ENCODE measurements at places on chromosomes 7 and 10. TPM values are rescaled to one million over a fixed set of nuclear protein-coding genes. Genes with fewer than 3 reads are reported as not detected.
A peak's percentile ranks its signal among the peaks of the same experiment; 100 is the strongest.

- no peak for DNase-seq
These were observed 7.3 kb downstream of the SLC16A9 start for GRCh38 chr10:59702347-59702746.

- peak; percentile 83 for DNase-seq
These were observed 376 bp downstream of the GNA12 start for GRCh38 chr7:2843711-2844152.

DNA sequence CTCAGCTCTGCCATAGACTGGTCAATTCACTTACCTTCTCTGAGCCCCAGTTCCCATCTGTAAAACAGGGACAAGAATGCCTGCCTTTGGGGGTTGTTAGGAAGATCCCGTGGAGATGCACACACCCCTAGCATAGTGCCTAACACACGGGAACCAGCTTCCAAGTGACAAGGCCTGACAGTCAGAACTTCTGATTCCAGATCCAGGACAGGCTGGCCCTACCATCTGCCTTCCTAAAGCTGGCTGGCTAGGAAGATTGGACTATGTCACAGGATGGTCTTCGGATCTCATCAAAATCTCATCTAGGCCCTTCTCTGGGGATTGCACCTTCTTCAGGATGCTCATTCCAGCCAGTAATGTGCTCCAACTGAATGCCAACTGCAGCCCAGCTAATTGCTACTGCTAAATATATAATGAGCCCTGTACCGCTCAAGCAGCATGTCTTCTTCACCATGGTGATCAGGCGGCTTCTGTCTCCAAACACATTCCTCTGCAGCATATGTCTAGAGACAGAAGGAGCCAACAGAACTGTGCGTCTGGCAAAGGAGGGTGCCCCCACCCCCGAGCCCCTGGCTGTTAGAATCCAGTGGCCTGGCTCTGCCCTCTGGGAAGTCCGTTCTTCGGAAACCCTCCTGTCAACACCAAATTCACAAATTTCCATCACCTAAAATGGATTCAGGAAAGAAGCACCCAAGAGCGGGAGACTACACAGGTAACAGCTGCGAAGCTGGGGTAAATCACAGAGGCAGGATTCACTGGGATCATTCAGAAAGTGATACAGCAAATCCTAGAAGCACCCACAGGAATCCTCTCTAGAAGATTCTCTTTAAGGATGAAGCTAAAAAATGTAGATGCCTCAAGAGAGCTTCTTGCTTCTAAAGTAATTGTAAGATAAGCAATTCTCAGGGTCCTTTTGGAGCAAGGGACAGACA, 142.1 kb upstream of the EEPD1 start:
- DNase-seq, result no peak

DNA sequence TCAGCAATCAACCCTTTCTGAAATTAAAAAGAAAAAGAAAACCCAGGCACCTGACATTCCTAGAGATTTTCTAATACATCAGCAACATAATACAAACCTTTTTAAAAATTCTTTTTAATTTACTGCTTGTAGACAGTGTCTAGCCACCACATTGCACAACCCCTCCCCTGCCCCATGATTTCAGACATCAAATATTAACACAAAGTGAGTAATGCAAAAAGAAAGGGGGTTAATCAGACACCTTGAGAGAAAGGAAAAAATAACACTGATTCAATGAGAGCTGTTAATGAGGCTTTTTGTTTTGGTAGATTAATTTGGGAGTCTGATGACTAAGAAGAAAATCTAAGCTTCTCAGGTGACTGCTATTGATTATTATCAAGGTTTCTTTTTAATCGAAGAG, 55.3 kb downstream of the SLC25A13 start:
- DNase-seq, result no peak

GRCh38 chr7:148620749-148621359, 30.3 kb downstream of the C7orf33 start:
- DNase-seq, result no peak

DNA sequence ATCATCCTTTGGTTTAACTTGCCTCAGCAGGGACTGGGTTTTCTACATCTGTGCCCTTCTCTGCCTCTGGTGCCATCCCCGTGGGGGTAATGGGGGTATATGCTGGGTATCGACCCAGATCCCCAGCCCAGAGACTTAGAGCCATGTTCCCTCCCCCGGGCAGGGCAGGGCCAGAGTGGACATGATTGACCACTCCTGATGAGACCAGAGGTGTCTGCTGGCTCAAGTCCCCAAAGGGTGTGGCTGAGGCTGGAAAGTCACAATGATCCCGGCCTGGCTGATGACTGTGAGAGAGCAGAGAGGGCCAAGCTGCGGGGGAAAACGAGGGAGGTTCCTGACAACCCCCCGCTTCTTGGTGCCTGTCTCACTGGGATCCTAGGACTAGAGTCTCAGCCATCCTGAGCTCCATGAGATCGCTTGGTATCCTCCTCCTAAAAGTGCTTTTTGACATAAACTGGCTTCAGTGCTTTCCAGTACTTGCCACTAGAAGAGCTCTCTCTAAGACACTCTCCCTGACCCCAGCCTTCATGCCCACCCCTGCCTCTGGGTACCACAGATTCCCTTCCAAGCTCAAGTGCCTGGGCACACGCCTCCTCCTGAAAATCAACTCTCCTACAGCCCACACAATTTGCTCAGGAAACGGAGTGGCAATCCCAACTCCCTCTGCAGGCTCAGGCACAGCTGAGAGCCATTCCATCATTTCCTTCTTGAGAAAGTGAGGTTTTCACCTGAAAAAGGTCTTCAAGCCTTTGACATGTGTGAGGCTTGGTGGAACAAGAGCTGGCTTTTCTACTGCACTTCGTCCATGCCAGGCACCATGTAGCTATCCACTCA, 33.9 kb downstream of the DRGX start:
- DNase-seq, result peak; percentile 38

DNA sequence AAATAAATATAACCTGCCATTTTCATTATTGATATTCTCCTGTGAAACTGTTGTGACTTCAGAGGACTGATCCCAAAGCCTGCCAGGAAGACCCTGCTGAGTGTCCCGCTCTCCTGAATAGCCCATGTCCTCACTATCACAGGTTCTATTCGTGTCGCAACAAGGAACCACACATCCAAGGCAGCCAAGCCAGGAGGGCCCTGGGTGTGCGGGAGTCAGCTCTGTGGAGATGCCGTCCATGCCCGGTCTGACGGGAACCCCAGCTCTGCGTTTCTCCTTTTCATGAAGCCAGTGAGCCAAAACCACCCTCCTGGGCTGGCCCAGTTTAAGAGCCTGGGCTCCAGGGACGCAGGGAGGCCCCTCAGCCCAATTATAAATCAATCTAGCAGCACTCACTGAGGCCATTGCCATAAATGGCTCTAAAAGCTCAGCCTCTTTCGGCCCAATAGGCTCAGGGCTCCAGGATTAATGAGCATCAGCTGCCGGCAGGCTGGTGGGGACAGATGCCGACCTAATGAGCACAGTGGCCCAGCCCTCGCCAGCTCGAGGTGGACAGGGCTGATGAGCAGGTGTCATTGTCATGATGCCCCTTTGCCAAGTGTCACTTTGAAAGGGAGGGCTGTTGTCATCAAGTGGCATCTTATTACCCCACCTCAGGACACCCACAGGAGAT, 177.9 kb downstream of the PLXNA4 start:
- DNase-seq, result no peak

- DNase-seq, result no peak
These were observed 2.8 kb upstream of the MRPS33 start for GRCh38 chr7:141017555-141017954.

GRCh38 chr7:99440195-99440594, 1.5 kb downstream of the CPSF4 start:
- DNase-seq, result no peak

GRCh38 chr7:30027065-30027456, 559 bp upstream of the FKBP14 start:
- no peak for DNase-seq

DNA sequence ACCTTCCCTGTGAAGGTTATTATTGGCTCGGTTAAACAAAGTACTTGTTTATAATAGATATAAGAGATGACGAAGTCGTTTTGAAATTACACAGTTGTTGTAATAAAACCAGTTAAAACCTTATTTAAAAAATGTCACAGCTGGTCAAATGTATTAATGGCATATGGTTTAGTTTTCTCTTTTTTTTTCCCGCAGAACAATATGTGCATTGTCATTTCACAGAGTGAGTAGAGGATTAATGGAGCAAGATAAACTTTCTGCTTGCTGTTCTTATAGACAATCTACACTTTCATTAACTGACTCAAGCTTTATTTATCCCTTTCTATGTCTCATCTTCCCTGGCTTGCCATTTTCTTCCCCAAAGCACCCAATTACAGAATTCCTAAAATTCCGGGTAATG, 404.3 kb upstream of the NPVF start:
- no peak for DNase-seq

DNA sequence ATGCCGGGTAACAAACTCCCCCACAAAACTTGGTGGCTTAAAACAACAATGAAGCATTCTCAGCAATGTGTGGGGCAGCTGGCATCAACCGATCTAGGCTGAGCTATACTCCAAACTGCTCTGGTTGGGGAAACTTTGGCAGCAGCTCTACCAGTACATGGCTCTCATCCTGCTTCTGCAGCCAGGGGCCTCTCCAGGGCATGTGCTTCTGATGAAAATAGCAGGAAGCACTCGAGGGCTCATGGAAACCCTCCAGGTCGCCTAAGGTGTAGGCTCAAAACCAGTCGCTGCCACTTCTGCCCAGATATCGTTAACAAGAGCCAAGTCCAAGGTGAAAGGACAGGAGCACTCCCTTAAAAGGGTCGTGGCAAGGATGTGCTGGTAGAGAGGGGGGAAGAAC, 134.1 kb downstream of the TEX36 start:
- DNase-seq, result no peak

DNA sequence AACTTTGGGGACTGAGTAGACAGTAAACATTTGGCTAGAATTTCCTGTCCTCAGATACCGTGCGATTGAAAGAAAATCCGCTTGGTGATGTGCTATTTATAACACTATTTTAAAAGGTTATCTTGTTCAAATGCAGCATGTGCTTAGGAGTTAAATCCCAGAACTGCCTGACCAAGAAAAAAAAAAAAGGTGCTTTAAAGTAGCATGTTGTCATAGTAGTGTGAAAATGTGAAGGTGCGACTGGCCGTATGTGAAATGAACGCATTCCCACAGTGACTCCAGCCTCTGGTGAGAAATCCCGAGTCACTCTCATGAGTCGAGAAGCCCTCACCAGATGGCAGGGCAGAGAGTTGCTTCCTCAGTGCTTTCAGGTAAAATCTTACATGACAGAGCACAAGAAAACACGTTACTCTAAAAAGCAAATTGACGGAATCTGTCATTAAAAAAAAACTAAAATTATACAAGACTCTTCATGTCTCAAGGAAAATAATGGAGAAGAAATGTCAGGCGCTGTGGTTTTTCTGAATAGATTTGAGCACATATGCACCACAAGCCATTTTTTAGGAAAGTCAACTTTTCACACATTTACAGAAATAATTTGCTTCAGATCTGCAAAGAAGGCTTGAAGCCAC, 18.4 kb upstream of the KLF6 start:
- no peak for DNase-seq

GRCh38 chr7:36964297-36964696, 240.0 kb upstream of the AOAH start:
- no peak for DNase-seq

DNA sequence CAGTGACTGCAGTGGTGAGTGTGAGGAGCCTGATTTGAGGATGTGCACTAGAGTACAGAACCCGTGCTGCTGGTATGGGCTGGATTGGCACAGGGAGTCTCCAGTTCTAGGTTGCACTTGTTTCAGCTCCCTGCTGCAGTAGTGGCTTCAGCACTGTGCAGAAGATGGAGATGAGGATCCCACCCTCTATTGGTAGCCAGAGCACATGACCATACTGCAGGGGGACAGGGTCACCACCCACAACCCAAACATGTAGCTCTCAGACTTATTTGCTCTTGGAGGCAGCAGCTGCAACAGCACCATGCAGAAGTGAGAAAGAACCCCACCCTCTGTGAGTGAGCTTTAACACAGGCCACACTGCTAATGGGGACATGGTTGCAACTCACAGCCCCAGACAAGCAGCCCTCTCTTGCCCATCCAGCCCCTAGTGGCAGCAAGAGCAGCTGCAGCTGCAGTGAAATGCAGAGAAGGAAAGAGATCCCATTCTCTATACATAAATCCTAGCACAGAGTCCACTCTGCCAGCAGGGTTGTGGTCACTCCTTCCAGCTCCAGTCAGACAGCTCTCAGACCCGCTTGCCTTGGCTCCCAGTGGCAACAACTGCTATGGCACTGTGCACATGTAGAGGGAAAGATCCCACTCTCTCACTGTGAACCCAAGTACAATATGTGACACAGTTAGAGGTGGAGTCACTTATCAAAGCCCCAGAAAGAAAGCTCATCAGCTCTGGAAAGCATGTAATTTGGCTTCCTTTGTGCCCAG, 51.4 kb upstream of the SCIN start:
- no peak for DNase-seq

- peak; percentile 62 for DNase-seq
These were observed 37.2 kb downstream of the PLEKHS1 start for GRCh38 chr10:113788604-113789083.

DNA sequence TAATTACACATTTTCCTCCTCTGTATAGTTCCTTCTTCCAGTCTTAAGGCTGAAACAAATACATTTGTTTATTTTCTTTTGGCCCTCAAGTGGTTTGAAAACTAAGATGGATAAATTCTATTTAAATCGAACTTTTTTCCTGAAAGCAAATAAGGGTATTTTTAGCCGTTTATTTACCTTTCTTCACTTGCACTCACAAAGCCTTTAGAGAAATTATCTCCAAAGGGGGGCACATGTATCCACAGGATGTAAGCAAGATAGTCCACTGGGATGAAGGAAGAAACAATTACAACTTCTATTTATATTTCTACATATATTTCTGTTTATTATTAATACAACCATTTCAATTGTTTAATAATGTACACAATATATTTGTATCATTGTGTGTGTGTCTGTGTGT, 10.2 kb downstream of the CPA4 start:
- no peak for DNase-seq

DNA sequence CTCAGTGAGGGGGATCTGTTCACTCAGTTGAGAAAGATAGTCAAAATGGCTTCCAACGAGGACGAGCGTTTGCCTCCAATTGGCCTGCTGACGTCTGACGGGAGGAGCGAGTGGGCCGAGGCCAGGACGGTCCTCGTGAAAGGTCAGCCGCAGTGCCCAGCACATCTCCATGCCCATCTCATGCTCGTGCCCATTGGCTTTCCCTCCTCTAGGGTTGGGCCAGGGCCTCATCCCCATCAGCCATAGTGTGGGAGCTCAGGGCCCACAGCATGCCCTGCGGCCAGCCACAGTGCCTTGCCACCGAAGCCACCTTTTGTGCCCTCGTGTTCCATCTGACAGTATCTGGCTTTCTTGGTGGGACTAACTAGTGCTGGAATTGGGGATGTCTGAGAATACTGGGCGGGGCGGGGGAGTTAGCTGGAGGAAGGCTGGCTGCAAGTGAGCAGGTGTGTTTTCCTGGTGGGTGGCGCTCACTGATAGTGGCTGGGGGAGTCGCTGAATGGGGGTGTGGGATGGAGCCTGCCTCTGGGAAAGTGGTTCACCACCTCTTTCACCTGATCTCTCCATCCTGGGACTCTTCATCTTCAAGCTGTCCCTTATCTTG, 13.9 kb downstream of the CHAT start:
- peak; percentile 68 for DNase-seq

GRCh38 chr7:20313626-20314025, 17.1 kb upstream of the ITGB8 start:
- DNase-seq, result no peak

GPER1 gene
- total RNA-seq, result 4.5 TPM

ANKRD1 gene
- 62.9 TPM for total RNA-seq

CC2D2B gene
- total RNA-seq, result 12.2 TPM

SERPINE1 gene
- total RNA-seq, result 693 TPM

KLF6 gene
- 384 TPM for total RNA-seq

C7orf57 gene
- not detected for total RNA-seq

SAP25 gene
- 2.1 TPM for total RNA-seq

STEAP1 gene
- total RNA-seq, result 31.7 TPM

CLEC5A gene
- 7.7 TPM for total RNA-seq

SPDYE8 gene
- not detected for total RNA-seq

Measured in aorta (tissue), 5 donors.